ENCODE measurements at places on chromosomes 3 and 15.

GRCh38 chr3:151943539-151943938 lies 70.1 kb downstream of the SUCNR1 start:
- H3K4me3 ChIP-seq: no peak overlapping the region
- no peaks in the 10 kb centered on the region for H3K27me3 ChIP-seq
- H3K27ac ChIP-seq: no peak overlapping the region

- DNase-seq: no peak
- H3K4me3 ChIP-seq: no peak overlapping the region
- peaks cover 4% of the 10 kb centered on the region for H3K36me3 ChIP-seq
- peaks cover 18% of the 10 kb centered on the region for H3K4me1 ChIP-seq
These were observed 6.4 kb downstream of the PLEKHO2 start for GRCh38 chr15:64847876-64848716.

- H3K4me3 ChIP-seq: no peak overlapping the region
- no peak overlapping the region for H3K27ac ChIP-seq
- H3K4me1 ChIP-seq: peaks cover 6% of the 10 kb centered on the region
- H3K27me3 ChIP-seq: no peaks in the 10 kb centered on the region
- no peaks in the 10 kb centered on the region for H3K36me3 ChIP-seq
- DNase-seq: no peak
These were observed 374.7 kb downstream of the TUSC7 start for GRCh38 chr3:117084277-117084676.

DNA sequence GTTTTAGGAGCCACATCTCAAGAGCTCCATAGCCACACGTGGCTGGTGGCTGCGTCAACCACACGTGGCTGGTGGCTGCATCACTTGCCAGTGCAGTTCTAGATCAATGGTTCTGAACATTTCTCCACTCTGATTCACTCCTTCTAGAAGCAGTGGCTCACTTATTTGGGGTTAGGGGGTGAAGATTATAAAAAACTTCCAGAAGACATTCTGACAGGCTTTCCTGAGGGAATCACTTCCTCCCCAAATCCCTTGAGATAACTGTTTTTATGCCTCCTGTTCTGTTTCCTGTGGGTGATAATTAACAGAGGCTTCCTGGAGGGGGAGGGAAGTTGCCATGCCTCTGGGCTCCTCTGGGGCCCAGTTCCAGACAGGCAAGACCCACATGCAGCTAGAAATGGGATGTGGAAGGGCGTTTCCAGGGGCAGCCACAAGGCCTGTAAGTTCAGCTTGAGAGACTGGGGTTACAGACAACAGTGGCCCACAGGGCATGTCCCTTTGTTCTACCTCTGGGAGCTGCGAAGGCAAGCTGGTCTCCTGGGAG lies 23.6 kb downstream of the HEG1 start:
- H3K27me3 ChIP-seq: no peaks in the 10 kb centered on the region
- DNase-seq: no peak
- 0 out of 2 replicates have a peak, but pooled peaks cover 2% of the 10 kb centered on the region for H3K4me1 ChIP-seq
- H3K27ac ChIP-seq: no peak overlapping the region
- peaks cover 5% of the 10 kb centered on the region for H3K36me3 ChIP-seq

DNA sequence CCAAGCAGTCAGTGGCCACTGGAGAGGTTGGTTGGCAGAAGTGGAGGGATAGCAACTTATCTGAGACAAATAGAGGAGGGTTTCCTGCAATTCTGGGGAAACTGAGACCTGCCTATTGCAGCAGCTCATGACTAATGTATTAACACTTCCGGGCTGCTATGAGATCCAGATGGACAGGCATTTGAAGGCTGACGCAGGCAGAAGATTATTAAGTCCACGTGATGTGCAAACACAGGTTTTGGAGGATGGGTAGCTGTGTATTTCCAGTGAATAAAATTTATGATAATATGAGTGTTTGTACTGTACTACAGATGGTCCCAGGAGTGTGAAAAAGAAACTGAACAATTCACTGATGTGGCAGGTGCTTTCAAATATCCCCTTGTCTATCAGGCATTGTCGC lies 28.5 kb upstream of the CFAP161 start:
- H3K27me3 ChIP-seq: no peaks in the 10 kb centered on the region
- no peak overlapping the region for H3K4me3 ChIP-seq
